Sigmoid colon (tissue), 7 donors: ENCODE measurements at places on chromosomes 16 and 17. TPM values are rescaled to one million over a fixed set of nuclear protein-coding genes. Genes with fewer than 3 reads are reported as not detected.

DNA sequence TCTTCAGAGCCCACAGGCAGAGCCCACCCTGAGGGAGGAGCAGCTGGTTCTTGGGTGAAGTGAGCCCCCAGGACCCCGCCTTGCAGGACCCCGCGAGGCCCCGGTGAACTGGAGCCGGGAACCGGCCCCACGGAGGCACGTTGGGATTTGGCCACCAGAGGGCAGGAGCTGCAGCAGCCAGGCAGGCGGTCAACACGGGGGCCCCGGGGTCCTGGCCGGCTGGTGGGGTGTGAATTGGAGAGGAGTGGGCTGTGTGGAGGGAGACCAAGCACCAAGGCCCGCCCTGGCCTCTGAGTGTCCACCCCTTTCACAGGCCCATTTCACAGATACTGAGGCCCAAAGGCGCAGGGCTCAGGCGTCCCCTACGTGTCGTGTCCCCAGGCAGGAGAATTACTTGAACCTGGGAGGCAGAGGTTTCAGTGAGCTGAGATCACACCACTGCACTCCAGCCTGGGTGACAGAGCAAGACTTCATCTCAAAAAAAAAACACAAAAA lies 2.2 kb downstream of the DPEP1 start:
- no peak for DNase-seq

DNA sequence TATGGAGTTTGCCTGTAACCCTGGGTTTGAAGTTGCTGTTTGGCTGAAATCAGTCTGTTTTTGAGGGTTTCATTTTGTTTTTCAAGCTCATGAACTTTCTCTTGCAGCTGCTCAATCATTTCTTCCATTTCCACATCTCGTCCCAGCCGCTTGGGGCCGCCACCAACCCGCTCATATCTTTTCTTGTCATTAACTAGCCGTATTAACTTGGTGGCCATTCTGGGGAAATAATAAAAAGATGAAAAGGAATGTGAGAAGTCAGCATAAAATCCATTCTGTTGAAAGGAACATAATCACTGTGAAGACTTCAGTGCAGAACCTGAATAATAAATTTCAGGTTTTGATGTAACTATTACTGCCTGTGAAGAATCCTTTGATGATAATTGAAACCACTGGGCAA lies 11.5 kb downstream of the RPGRIP1L start:
- DNase-seq, result no peak

DNA sequence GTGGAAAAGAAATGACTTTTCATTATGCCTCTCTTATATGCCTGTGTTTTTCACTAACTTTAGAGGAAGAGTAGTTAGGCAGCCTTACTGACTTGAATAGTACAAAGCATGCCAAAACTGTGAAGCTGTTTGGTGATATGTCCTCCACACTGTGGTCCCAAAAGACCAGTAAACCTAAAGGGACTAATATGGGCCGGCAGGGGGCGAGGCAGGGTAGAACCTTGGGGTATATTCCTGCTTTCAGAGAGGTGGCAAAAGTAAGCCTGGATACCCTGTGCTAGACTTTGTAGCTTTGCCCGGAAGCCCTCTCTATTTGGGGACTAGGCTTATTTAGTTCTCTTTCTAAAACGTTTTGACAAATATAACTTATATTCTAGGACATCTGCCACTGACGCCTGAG lies 36.5 kb upstream of the VWA3A start:
- DNase-seq, result no peak

DNA sequence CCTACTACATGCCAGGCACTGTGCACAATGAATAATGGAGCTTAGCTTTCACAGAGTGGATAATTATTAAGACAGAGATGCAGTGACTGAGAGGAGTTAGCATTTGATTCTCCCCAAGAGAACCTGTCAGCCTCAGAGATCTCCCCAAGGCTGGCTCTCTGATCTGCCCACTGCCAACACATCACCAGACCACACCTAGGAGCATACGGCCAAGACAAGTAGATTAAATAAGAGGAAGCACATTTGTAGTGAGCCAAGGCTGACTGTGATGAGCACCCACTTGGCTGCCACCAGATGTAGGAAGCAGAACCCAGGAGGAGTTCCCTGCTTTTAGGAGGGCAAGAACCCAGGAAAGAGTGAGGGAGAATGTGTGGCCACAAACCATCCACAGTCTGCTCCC lies 130.1 kb downstream of the SPACA3 start:
- no peak for DNase-seq

The GPRC5B gene
- 11.8 TPM for total RNA-seq
